ENCODE measurements at places on chromosomes 4 and X.

DNA sequence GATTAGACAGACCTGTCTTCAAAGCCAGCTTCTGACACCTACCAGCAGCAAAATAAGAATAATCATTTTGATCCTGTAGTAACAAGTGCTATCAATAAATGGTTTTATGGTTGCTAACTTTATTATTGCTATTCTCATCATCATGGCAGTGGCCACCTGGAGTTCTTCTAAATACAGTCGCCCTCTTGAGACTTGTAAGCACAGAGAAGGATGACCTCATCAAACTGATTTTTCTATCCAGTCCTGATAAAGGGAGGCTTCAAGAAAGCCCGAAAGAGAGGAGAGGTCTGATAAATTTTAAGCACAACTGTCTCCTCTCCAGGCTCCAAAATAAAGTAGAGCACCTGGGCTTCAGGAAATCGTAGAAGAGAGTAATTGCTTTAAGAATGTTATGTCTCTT is 286.4 kb downstream of the USP46 start:
- no peak for DNase-seq

DNA sequence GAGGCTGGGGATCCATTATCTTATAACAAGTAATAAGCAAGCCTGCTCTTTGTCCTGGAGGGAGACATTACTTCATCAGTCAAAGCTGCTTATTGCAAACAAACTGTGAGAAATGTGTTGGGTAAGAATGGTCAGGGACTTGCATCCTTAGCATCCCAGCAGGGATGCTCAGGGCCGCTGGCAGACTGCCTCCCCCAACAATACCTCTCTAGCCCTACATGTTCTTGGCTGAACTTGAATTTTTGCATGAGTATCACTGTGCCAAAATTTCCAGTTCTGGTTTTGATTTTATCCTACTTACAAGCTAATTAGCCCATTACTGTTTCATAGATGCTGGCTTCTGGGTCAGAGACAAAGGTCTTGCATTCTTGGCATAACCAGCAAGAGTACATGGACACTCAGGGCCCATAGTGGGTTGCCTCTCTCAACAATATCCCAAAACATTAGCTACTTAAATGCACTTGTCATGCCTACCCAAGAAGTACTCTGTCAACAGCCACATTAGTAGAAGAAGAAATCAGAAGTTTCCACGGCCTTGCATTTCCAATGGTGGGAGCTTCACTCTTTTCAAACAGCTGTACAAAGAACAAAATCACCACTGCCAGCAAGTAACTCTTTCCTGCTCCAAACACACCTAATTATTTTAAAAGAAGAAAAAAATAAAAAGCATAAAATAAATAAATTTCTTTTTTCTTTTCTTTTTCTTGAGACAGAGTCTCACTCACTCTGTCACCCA is 41.9 kb upstream of the NEUROG2 start:
- no peak for DNase-seq

DNA sequence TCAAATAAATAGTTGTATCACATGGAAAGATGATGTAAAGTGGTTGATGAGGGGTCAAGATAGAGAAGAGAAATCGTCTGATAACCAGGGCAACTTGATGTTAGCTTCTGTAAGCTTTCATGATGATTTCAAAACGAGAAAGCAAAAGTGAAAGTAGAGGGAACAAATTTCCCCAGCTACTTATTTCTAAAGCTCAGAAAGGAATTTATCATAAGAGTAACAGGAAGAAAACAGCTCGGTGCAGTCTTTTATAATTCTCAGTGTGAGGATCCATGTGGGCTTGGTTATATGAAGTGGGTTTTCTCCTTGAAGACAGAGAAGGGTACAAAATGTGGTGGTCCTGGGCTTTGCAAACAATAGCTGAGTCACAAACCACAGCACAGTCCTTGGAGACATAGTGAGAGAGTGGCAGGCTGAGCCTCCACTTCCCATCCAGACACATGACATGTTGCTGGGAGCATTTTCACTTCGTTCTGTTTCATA is 32.1 kb upstream of the GLRA2 start:
- DNase-seq: no peak

GRCh38 chr4:17475481-17475880 is 36.4 kb downstream of the QDPR start:
- DNase-seq: no peak

DNA sequence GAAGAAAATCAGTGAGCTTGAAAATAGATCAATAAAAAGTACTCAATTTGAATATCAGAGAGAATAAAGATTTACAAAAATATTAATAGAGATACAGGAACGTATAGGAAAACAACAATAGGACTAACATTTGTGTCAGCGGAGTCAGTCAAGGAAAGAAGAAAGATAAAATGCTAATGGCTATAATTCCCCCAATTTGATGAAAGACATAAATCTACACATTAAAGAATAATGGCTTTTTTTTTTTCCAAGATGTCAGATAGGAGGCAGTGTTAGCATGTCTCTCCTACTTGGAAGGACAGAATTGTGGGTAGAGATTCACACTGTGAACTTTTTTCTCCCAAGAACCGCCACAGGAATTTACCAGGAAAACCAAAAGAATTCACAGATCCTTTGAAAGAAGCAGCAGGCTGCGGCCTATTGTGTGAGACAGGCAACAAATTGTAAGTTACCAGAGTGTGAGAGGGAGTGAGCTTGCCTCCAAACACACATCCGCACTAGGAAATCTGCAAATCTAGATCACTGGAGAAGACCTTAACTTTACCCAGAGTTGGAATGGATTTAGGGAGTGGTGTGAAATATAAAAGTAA is 249.9 kb downstream of the PRDM5 start:
- DNase-seq: no peak

DNA sequence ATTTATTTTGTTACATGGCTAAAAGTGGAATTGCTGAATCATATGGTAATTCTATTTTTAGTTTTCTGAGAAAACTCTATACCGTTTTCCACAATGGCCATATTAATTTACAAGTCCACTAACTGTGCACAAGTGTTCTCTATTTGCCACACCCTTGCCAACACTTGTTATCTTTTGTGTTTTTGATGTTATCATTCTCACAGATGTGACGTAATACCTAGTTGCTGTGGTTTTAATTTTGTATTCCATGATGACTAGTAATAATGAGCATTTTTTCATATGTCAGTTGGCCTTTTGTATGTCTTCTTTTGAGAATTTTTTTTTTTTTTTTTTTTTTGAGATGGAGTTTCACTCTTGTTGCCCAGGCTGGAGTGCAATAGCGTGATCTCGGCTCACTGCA is 164.2 kb upstream of the SPANXN4 start:
- DNase-seq: no peak

- no peak for DNase-seq
Measured at GRCh38 chr4:89114100-89114499, 2.8 kb downstream of the TIGD2 start.

DNA sequence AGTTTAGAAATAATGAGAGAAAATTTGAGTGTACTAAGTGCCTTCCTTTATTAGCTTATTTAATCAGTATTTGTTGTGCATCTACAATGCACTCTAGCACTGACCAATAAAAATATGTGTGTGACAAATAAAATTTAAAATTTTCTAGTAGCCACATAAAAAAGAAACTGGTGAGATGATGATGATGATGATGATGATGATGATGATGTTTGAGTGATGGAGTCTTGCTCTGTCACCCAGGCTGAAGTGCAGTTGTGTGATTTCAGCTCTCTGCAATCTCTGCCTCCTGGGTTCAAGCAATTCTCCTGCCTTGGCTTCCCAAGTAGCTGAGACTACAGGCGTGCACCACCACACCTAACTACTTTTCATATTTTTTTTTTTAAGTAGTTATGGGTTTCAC is 110.2 kb downstream of the RNF150 start:
- no peak for DNase-seq

DNA sequence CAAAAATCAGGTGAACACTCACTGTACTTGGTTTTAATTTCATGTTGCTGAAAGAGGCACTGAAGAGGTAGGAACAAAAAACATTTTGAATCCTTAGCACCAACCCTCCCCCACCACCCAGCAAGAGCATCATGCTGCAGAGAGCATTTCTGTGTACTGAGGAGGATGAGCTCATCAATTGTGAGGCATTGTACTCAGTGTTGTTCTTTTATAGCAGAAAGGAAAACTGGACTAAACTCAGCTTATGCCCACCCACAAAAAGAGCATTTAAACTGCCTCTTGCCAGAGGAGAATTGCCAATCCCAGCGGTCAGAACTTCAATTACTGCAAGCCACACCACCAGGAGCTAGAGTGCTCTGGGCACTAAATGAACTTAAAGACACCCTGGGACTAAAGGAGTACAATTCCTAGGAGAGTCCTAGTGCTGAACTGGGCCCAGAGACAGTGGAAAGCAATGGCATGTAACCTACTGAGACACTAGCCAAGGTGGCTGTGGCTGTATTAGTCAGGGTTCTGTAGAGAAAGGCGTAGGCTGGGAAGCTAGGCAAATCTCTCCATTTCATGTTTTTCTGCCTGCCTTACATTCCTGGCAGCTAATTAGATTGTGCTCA is 280.7 kb upstream of the KLHL4 start:
- no peak for DNase-seq

DNA sequence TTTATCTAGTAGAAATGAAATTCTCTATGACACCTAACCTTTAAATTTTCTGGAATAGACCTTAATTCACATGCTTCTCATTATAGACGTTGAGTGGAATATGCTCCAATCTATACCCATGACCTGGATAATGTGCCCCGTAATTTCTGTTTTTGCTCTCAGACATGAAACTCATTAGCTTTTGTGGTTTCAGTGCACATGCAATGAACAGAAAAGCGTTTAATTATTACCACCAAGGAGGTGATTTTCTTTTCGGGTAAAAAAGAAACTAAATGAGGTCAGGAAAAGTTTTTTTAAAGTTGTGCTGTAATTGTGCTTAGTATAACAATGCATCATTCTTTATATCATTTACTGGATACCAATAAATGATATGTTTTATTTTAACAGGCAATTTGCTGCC is 1703.9 kb upstream of the TENM3 start:
- DNase-seq: no peak

- peak; percentile 5 for DNase-seq
Measured at GRCh38 chr4:153684971-153685371, 891 bp downstream of the TLR2 start.

- no peak for DNase-seq
Measured at GRCh38 chr4:169103966-169104412, 93.9 kb upstream of the CBR4 start.

GRCh38 chr4:62285026-62285425 is 1084.9 kb downstream of the ADGRL3 start:
- DNase-seq: no peak

- DNase-seq: no peak
Measured at GRCh38 chrX:105190252-105190853, 30.1 kb downstream of the TEX13A start.

DNA sequence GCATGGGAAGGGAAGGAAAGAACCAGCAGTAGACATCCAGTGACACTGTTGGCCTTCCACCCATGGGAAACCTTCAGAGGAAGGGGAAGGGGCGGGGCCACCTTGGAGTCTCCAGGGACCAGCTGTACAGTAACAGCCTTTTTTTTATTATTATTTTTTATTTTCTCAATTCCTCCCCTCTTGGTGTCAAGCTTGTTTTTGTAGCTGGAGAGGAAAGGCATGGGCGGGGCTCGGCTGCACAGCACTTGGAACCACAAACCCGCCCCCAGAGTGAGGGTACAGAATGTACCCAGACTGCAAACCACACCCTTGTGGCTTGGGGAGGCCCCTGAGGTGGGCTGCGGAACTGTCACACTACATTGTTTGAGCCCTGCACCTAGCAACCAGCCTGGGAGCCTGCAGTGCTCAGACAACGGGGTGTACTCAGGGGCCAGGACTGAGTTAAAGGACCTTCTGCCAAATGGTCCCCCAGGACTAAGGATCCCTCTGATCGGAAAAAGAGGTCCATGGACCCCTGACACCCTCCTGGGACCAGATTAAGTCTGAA is 45.7 kb downstream of the PRPS1 start:
- DNase-seq: peak; percentile 66

Measured in stimulated activated CD4-positive, alpha-beta T cell treated with anti-CD3 and anti-CD28 coated beads, Interleukin-4, amount 100 ng/mL, for 4 hours (primary cell).